Cardiac muscle cell (in vitro differentiated cells and primary cell): ENCODE measurements at places on chromosomes 2 and 18.

GRCh38 chr18:3053081-3053480 lies 40.1 kb upstream of the LPIN2 start:
- no peak overlapping the region for H3K4me3 ChIP-seq
- H3K4me1 ChIP-seq = no peaks in the 10 kb centered on the region
- no peaks in the 10 kb centered on the region for H3K27me3 ChIP-seq
- no peaks in the 10 kb centered on the region for H3K36me3 ChIP-seq
- DNase-seq = no peak

GRCh38 chr2:212921061-212921460 lies 230.4 kb downstream of the IKZF2 start:
- no peaks in the 10 kb centered on the region for H3K4me1 ChIP-seq
- DNase-seq = no peak
- H3K36me3 ChIP-seq = no peaks in the 10 kb centered on the region
- H3K4me3 ChIP-seq = no peak overlapping the region

- no peak overlapping the region for H3K4me3 ChIP-seq
- no peak for DNase-seq
- H3K27me3 ChIP-seq = no peaks in the 10 kb centered on the region
Measured at GRCh38 chr2:197059477-197059876, 133.0 kb upstream of the PGAP1 start.

DNA sequence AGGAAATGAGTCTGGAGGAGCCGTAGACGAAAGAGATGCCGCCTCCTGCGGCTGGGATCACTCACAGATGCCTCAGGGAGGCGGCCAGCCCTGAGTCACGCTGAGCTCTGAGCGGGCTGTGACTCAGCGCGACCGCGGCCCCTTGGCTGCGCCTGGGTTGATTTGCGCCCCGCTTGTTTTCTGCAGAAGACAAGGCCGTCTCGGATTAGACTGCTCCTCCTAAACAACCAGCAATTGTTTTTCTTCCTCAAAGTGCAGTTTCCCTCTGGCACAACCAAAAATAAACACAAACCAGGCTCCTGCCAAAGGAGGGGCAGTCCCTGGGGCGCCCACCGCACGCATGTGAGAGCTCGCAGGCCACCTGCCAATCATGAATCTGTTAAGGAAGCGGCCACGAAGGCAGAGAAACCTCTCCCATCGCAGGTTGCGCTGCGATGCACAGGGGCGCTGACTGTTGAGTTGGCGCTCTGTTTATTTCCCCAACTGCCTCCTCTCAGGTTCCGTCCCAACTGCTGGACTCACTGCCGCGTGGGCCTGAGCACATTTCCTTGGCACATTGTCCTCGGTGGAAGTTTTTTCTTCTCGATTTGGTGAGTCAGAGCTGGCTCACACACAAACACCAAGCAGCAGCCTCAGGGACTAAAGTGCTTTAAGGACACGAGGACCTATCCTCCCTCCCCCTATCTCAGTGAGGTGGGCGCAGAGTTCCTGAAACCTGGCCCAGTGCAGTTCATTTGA lies 85.2 kb upstream of the NDUFV2 start:
- no peak overlapping the region for H3K27ac ChIP-seq
- no peaks in the 10 kb centered on the region for H3K4me1 ChIP-seq
- no peaks in the 10 kb centered on the region for H3K27me3 ChIP-seq
- no peak for DNase-seq
- no peaks in the 10 kb centered on the region for H3K36me3 ChIP-seq

DNA sequence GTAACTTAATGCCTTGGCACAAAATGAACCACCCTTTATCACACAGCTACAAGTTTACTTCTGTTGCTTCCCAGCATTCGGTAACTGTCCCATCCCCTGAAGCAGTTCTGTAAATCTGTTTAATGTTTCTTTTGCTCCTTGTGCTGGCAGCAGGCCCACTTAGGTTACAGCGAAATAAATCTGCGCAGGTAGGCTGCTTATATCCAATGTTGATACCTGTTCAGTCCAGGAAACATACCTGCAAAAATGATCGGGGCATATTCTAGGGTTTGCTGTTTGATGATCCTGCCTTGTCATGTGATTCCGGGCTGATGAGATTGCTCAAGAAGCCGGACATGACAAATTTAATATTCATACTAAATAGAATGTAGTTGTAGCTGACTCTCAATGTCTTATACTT lies 23.3 kb downstream of the PELI1 start:
- no peaks in the 10 kb centered on the region for H3K36me3 ChIP-seq
- H3K4me3 ChIP-seq = no peak overlapping the region
- no peak overlapping the region for H3K27ac ChIP-seq
- no peak for DNase-seq
- H3K27me3 ChIP-seq = no peaks in the 10 kb centered on the region

GRCh38 chr2:20170704-20171250 lies 54.2 kb downstream of the SDC1 start:
- peaks cover 4% of the 10 kb centered on the region for H3K4me1 ChIP-seq
- no peak for DNase-seq
- H3K27ac ChIP-seq = no peak overlapping the region

DNA sequence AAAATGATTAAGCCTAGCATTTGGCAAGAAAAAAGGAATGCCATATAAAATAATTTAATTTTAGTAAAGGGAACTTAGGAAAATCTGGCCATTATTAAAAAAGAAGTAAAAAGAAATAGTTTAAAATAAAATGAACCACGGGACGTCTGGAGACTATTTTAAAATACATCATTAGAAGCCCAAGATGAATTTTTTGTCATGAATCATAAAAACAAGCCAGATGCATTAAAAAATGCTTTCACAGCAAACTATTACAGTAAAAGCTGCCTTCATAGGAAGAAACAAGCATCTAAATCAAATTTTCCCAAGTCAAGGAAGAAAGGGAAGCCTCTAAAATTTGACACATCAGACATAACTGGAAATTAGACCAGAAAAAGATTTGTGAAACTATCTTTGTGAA lies 33.0 kb downstream of the COL5A2 start:
- no peaks in the 10 kb centered on the region for H3K36me3 ChIP-seq
- no peak for DNase-seq
- H3K4me3 ChIP-seq = no peak overlapping the region
- no peaks in the 10 kb centered on the region for H3K27me3 ChIP-seq

GRCh38 chr2:960061-960736 lies 9.6 kb downstream of the SNTG2 start:
- no peak for DNase-seq
- no peak overlapping the region for H3K4me3 ChIP-seq
- no peak overlapping the region for H3K27ac ChIP-seq
- no peaks in the 10 kb centered on the region for H3K27me3 ChIP-seq
- peaks cover 7% of the 10 kb centered on the region for H3K4me1 ChIP-seq

- DNase-seq = no peak
- no peak overlapping the region for H3K4me3 ChIP-seq
- H3K36me3 ChIP-seq = peaks cover 13% of the 10 kb centered on the region
- peaks cover 15% of the 10 kb centered on the region for H3K4me1 ChIP-seq
- peak overlapping the region; percentile 60 for H3K27ac ChIP-seq
Measured at GRCh38 chr2:233833345-233833744, 21.0 kb downstream of the HJURP start.

DNA sequence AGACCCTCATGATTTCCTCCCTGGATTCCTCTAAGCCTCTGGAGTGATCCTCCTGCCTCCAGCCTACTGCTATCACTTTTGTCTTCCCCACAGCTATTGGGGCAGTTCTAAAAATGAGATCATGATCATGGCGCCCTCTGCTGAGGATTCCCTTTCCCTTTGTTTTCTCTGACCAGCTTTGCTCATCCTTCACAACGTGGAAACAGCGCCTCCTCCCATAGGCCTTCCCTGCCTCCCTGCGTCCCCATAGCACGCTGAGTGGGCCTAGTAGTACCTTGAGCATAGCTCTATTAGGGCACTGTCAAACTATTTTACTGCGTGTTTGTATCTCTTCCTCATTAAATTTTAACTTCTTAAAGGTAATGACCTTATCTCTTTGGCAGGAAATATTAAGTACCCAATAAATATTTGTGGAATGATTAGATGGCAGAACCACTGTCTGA lies 207.0 kb upstream of the FANCL start:
- no peak overlapping the region for H3K4me3 ChIP-seq
- peak; percentile 81 for DNase-seq
- H3K27me3 ChIP-seq = no peaks in the 10 kb centered on the region
- H3K27ac ChIP-seq = no peak overlapping the region

- H3K27me3 ChIP-seq = no peaks in the 10 kb centered on the region
- H3K4me1 ChIP-seq = peaks cover 16% of the 10 kb centered on the region
- H3K36me3 ChIP-seq = peaks cover 24% of the 10 kb centered on the region
Measured at GRCh38 chr2:232839411-232840079, 30.5 kb upstream of the SNORC start.

DNA sequence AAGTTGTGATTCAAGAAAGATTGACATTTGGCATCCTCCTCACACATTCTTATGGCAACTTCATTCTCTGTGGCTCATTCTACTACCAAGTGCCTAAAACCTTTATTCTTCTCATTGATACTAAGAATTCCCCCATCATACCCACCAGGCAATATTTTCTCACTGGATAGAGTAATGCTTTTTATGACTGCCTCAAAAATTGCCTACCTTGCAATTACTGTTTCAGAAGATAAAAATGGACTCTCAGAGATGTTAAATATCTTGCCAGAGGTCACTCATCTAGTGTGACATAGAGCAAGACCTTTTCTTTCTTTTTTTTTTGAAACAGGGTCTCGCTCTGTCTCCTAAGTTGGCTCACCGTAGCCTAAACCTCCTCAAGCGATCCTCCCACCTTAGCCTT lies 192.8 kb upstream of the KYNU start:
- no peaks in the 10 kb centered on the region for H3K36me3 ChIP-seq
- peaks cover 4% of the 10 kb centered on the region for H3K4me1 ChIP-seq
- H3K27me3 ChIP-seq = no peaks in the 10 kb centered on the region
- no peak for DNase-seq
- no peak overlapping the region for H3K27ac ChIP-seq

GRCh38 chr2:30688956-30689401 lies 118.3 kb downstream of the CAPN13 start:
- no peak overlapping the region for H3K4me3 ChIP-seq
- H3K27me3 ChIP-seq = no peaks in the 10 kb centered on the region
- H3K27ac ChIP-seq = peak overlapping the region; percentile 82
- peaks cover 29% of the 10 kb centered on the region for H3K4me1 ChIP-seq
- H3K36me3 ChIP-seq = no peaks in the 10 kb centered on the region
- DNase-seq = no peak

DNA sequence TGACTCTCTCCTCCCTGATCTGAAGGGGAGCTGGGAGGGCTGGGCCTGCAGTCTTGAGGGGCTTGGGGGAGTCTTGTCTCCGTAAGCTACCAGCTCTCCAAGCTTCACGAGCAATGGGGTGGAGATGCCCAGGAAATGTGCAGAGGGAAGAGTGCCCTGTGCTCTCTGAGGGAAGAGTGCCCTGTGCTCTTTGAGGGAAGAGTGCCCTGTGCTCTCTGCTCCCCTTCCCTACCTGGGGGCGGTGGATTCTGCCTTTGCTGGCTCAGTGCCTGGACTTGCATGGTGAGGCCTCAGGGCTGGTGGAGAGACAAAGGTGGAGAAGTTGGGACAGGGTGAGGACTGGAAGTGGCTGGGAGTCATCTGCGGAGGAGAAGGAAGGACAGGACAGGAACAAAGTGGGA lies 72.7 kb downstream of the TWIST2 start:
- no peaks in the 10 kb centered on the region for H3K4me1 ChIP-seq
- no peak for DNase-seq
- no peaks in the 10 kb centered on the region for H3K36me3 ChIP-seq
- no peak overlapping the region for H3K27ac ChIP-seq

GRCh38 chr2:10584843-10585475 lies 104.8 kb downstream of the NOL10 start:
- H3K4me3 ChIP-seq = no peak overlapping the region
- H3K27ac ChIP-seq = no peak overlapping the region
- H3K27me3 ChIP-seq = peaks cover 14% of the 10 kb centered on the region

DNA sequence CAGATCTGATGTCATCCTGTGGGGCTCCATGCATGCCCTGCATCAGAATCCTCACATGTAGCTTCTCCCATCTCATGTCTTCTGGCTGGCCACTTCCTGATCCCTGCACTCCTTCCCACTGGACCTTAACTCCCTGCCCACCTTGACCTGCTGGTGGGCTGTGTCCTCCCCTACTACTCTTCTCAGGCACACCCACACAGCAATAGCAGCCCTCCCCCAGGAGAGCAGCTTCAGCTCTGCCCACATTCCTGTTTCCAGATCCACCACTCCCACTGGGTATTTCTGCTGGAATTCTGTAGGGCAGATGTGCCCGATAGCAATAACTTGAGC lies 137.0 kb upstream of the HS6ST1 start:
- no peak overlapping the region for H3K27ac ChIP-seq
- no peak for DNase-seq
- no peaks in the 10 kb centered on the region for H3K4me1 ChIP-seq
- H3K4me3 ChIP-seq = no peak overlapping the region
- no peaks in the 10 kb centered on the region for H3K36me3 ChIP-seq
- H3K27me3 ChIP-seq = no peaks in the 10 kb centered on the region

GRCh38 chr2:182895798-182896197 lies 29.4 kb upstream of the FRZB start:
- no peak overlapping the region for H3K4me3 ChIP-seq
- no peak for DNase-seq
- H3K4me1 ChIP-seq = no peaks in the 10 kb centered on the region
- H3K27me3 ChIP-seq = no peaks in the 10 kb centered on the region
- H3K27ac ChIP-seq = no peak overlapping the region

DNA sequence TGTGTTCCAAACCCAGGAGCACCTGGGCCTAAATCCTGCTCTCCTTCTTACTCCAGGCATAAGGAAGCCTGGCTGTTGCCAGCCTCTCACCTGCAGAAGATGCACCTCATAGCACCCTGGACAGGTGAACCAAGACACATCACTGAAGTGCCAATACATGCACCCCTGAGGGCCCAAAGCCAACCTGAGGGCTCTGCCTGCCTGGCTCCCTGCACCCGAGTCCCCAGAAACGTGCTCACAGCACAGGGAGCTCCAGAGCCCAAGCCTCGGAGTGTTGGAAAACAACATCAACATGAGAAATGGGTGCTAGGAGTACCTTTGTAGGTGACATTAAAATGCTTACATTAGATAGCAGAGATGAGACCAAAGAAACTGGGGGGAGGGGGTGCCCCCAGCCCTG lies 96.3 kb upstream of the RAB6C start:
- no peak overlapping the region for H3K4me3 ChIP-seq
- H3K27ac ChIP-seq = no peak overlapping the region
- no peaks in the 10 kb centered on the region for H3K36me3 ChIP-seq
- DNase-seq = no peak

DNA sequence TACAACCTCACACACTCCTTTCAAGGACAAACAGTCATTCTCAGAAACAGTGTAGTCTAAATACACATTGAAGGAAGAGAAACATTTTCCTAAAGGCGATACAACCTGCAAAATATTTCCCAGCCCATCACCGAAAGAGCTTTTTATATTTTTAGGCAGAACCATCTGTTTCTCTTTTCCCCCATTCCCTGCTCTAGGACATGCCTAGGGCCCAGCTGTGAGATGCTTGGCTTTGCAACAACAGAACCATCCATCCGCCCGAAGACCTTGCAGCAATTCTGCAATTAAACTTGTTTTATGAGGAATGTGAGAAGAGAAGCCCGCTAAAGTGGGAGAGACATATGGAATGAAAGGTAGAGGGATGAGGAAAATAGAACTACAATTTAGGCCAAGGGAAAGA lies 105.6 kb upstream of the RFX8 start:
- H3K36me3 ChIP-seq = no peaks in the 10 kb centered on the region
- H3K4me3 ChIP-seq = no peak overlapping the region
- no peak for DNase-seq
- H3K27me3 ChIP-seq = no peaks in the 10 kb centered on the region
- H3K4me1 ChIP-seq = no peaks in the 10 kb centered on the region
- no peak overlapping the region for H3K27ac ChIP-seq
